ENCODE measurements at places on chromosomes 16 and 17.
A peak's percentile ranks its signal among the peaks of the same experiment; 100 is the strongest.

DNA sequence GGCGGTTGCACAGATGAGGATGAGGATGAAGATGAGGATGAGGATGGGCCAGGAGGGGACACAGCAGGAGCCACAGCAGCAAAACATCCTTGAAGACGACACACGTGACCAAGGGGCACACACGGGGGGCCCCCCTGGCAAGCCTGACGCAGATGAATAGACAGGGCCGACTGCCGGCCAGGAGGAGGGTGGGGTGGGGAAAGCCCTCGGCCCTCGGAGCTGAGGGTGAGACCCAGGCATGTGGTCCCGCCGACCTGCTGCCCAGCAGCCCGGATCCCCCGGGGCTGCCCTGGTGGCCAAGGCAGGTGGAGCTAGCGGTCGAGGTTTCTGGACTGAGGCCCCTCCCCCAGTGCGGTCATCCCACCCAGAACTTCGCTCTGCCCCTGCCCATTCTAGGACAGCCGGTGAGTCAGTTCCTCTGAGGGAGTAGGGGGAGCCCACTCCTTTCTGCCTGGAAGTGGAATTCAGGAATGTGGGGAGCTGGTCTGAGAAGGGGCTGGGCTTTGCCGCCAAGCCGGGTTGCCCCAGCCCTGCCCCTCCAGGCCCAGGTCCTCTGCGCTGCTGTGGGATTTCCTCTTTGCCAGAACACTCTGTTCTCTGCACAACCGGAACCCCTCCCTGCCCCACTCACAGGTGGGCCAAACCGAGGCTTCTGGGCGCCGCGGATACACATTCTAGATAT, 9.9 kb downstream of the CYGB start:
- DNase-seq, result peak; percentile 80

DNA sequence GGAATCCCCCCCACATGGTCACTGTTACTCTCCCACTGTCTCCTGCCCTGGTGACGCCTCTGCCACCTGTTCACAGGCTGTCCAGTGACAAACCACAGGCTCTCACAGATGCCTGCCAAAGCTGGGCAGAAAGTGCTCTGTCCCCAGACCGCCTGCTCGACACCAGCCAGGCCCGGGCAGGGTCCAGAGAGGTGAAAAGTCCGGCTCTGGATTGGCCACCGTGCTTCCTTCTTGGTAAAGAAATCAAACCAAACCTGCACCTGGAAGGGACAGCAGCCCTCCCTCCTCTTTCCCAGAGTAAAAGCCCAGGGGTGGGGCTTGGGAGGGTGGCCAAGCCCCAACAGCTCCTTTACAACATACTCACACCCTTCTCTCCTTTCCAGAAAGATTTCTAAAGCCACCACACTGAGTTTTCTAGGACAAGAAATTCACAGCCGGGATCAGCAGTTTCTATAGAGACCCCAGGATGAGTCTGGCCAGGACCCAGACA, 6.2 kb downstream of the PCGF2 start:
- no peak for DNase-seq

DNA sequence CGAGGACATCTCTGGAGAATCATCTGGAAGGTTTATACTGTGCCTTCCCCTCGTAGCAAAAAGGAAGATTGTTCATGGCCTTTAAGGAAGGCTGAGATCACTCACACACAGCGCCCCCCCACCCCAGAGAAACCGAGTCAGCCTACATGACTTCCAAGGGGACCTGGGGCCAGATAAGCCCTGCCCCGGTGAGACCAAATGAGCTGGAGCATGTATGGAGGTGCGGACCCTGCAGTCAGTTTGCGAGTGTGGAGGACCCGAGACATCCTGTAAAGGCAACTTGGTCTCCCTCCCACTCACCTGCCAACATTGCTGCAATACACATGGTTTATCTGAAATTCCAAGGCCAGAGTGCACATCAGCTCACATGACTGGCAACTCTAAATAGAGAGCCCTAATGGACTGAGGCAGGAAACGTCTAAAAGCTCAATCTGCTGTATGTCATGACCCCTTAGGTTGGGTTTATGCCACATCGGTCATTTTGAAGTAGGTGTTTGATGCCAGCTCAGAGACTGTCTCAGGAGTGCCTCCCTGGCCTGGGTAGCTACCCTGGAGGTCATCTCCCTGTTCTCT, 233.6 kb downstream of the CPPED1 start:
- DNase-seq, result no peak

- DNase-seq, result no peak
Measured at GRCh38 chr16:12538667-12539091, 265.0 kb downstream of the CPPED1 start.

GRCh38 chr17:62876673-62877405, 68.7 kb upstream of the MARCHF10 start:
- DNase-seq, result peak; percentile 76

DNA sequence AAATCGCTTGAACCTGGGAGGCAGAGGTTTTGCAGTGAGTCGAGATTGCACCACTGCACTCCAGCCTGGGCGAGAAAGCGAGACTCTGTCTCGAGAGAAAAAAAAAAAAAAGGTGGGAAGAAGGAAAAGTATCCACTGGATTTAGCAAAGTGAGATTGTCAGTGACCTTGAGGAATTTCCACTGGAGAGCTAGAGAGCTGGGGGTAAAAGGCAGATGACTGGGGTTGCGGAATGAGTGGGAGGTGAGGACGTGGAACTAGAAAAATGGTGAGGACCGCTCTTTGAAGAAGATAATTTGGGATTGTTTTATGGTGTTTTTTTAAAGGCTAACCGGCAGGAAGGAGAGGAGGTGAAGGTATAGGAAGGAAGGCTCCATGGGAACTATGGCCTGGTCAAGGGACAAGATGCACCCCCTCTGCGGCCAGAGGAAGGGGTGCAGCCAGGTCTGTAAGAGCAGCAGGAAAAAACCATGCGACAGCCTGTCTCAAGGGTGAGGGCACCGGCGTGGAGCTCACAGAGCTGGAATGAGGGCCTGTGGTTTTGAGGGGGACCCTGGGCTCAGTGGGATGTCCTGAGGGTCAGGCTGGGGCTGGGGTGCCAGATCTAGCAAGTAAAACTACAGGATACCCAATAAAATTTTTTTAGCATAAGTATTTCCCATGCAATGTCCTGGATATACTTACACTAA, 694 bp upstream of the MLST8 start:
- no peak for DNase-seq

- no peak for DNase-seq
Measured at GRCh38 chr16:54631782-54632181, 298.9 kb upstream of the IRX5 start.

DNA sequence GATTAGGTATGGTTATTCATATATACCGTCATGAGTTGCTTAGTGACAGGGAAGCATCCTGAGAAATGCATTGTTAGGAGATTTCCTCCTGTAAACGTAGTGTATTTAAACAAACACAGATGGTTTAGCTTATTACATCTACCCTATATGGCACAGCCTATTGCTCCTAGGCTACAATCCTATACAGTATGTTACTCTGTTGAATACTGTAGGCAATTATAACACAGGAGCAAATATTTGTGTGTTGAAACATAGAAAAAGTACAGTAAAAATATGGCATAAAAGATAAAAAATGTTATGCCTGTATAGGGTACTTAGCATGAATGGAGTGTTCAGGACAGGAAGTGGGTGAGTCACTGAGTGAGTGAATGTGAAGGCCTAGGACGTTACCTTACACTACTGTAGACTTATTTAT, 157.7 kb downstream of the CDH11 start:
- peak; percentile 86 for DNase-seq

- DNase-seq, result no peak
Measured at GRCh38 chr17:50884439-50885311, 18.5 kb upstream of the TOB1 start.

- no peak for DNase-seq
Measured at GRCh38 chr17:36128411-36128978, 24.9 kb downstream of the CCL4 start.

GRCh38 chr16:89093602-89094251, at the start of gene ACSF3:
Gene ACSF3, plus strand, starts transcription at chr16:89093852. Its CDS starts 6,830 bp downstream, at chr16:89100682.
- peak; percentile 41 for DNase-seq

- DNase-seq, result no peak
Measured at GRCh38 chr17:40864661-40865390, 2.2 kb downstream of the KRT12 start.

- no peak for DNase-seq
Measured at GRCh38 chr16:27289669-27290068, 21.1 kb upstream of the NSMCE1 start.

DNA sequence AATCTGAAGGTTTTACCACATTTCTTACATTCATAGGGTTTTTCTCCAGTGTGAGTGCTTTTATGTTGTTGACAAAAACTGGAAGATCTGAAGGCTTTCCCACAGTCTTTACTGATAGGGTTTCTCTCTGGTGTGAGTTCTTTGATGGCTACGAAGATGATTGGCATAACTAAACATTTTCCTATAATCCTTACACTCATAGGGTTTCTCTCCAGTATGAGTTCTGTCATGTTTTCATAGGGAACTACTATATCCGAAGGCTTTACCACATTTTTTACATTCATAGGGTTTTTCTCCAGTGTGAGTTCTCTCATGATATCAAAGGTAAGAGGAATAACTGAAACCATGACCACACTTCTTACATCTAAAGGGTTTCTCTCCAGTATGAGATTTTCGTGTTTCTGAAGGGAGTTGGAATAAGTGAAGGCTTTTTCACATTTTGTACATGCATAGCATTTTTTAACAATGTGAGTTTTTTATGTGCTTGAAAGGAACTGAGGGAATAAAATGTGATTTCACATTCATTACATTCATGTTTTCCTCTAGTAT, 1987.7 kb downstream of the TP53TG3F start:
- no peak for DNase-seq

DNA sequence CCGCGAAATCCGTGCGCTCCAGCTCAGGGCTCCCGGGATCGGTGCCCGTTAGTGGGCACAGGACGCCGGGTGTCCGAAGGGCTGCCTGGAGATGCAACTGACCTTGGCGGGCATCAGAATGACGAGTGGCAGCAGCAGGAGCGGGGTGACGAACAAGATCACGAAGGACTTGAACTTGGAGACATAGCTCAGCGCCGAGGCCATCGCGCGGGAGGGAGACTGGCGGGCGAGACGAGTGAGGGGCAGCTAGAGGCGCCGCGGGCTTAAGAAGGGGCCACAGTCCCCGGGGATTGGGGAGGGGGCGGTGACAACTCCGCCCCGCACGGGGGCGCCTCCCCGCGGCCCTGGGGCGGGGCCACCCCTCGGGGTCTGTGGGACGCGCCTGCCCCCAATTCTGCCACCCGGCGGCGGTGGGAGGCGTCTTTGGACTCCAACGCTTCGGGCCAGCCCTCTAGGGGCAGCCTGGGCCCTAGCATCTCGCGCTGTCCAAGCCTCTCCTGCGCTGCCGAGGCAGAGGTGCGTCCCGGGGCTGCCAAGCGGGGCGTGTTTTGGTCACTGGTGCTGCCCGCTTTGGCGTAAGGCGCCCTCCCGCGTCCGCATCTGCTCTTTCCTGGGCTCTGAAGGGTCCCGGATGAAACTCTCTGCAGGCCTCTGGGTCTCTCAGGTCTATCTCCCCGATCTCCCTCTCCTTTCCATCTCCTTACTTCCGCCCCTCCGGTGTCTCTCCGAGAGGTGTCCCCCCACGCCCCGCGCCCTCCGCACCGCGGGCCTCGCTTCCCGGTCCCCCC, at the start of gene SLC13A5:
SLC13A5 (minus strand) TSS at position 240 of the 788 bp plus-strand sequence; CDS start at position 204, 36 bp downstream.
- no peak for DNase-seq

GRCh38 chr16:87897521-87898505, 28.5 kb upstream of the SLC7A5 start:
- no peak for DNase-seq

DNA sequence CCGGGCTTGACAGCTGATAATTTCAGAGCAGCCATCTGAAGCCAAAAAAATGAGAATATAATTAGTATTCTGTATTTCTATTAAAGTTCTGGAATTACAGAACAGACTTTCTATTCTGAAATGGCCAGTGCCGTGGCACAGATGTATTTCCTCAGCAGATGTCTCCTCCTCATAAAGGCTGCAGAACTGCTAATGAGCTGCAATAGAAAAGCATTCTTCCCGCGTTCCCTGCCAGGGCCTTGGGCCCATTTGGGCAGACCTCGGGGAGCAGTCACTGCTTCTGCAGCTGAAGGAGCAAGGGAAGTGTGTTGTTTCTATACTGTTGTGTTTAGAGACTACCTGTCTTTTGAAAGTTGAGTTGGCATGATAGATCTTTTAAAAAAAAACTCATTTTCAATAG, 152.6 kb upstream of the CACNG5 start:
- no peak for DNase-seq

GRCh38 chr17:64736804-64737492, 74.8 kb upstream of the SMURF2 start:
- DNase-seq, result peak; percentile 72

DNA sequence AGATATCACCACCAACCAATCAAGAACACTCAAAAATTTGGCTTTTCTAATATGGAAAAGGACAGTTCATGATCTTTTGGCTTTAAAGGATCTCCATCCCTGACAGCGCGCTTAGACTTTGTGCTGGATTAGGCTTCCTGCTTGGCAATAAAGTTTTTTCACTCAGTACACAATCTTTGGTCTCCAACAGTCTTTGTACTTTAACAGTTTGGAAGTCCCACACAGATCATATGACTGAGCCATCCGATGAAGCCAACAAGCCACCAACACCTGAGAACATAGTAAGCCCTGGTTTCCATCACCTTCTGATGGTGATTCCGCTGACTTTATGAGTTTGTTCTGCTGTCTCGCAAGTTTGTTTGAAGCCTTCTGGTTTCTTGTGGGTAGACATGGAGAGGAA, 34.3 kb downstream of the SMURF2 start:
- no peak for DNase-seq

DNA sequence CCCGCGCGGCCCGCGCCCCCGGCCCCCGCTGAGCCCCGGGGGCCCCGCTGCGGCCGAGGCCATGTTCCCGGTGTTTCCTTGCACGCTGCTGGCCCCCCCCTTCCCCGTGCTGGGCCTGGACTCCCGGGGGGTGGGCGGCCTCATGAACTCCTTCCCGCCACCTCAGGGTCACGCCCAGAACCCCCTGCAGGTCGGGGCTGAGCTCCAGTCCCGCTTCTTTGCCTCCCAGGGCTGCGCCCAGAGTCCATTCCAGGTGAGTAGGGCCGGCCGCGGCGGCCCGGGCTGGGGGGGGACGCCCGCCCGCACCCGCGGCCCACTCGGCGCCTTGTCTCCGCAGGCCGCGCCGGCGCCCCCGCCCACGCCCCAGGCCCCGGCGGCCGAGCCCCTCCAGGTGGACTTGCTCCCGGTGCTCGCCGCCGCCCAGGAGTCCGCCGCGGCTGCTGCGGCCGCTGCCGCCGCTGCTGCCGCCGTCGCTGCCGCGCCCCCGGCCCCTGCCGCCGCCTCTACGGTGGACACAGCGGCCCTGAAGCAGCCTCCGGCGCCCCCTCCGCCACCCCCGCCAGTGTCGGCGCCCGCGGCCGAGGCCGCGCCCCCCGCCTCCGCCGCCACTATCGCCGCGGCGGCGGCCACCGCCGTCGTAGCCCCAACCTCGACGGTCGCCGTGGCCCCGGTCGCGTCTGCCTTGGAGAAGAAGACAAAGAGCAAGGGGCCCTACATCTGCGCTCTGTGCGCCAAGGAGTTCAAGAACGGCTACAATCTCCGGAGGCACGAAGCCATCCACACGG, 504 bp downstream of the MAZ start:
- no peak for DNase-seq

- DNase-seq, result no peak
Measured at GRCh38 chr16:13708347-13709120, 211.4 kb upstream of the ERCC4 start.

DNA sequence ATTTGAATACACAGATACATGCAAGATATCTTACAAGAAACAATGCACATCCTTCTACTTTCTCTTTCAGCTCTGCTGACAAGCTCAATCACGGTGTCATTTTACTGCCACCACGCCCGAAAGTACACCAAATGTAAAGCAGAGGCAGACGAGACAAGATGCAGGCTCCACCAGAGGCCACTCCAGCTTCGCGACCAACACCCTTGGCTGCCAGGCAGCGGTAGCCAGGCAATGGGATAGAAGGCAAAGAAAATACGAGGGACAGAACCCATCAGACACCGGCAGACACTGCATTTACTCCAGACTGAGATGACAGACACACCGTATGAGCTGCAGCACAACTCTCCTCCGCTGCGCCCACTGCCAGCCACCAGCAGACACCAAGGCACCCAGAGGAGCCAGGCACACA, 41.0 kb downstream of the USP22 start:
- no peak for DNase-seq

All from IMR-90 (cell line).